Stimulated activated CD4-positive, alpha-beta T cell treated with anti-CD3 and anti-CD28 coated beads, Interleukin-4, amount 100 ng/mL, for 48 hours (primary cell): ENCODE measurements at places on chromosomes 3 and 15.
A peak's percentile ranks its signal among the peaks of the same experiment; 100 is the strongest.

DNA sequence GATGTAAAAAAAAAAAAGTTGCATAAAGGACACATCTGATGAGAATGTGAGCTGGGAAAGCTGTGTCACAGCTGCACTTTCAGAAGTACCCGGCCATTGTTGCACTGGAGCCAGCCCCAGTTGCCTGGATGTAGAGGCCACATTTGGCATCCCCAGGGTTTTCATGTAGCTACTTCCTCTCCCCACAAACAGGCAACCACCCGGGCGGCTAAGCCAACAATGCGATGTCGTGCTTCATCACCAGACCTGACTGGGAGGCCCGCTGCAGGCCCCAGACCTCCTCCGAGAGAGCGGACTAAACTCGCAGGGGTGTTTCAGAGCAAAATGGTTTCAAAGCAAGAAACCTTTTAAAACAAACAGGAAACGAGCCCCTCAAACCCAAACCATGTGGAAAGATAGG lies 142.3 kb downstream of the TMCO5A start:
- no peak for DNase-seq

DNA sequence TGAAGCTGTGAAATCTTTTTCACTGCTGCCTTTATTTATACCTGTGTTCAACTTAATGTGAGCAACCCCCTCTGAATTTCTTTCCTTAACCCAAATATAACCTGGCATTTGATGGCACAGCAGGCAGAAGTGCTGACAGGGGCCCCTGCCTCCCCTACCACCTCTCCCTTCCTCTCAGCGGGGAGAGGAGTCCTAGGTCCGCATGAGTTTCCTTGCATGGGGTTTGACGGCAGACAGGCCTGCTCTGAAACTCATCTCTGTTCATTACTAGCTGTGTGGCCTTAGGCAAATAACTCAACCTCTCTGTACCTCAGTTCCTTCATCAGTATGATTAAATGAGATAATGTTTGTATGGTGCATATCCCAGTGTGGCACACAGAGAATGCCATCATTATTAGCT lies 79.7 kb downstream of the SEC22A start:
- DNase-seq, result no peak

GRCh38 chr3:132953683-132954082 lies 84.5 kb upstream of the TMEM108 start:
- no peak for DNase-seq

DNA sequence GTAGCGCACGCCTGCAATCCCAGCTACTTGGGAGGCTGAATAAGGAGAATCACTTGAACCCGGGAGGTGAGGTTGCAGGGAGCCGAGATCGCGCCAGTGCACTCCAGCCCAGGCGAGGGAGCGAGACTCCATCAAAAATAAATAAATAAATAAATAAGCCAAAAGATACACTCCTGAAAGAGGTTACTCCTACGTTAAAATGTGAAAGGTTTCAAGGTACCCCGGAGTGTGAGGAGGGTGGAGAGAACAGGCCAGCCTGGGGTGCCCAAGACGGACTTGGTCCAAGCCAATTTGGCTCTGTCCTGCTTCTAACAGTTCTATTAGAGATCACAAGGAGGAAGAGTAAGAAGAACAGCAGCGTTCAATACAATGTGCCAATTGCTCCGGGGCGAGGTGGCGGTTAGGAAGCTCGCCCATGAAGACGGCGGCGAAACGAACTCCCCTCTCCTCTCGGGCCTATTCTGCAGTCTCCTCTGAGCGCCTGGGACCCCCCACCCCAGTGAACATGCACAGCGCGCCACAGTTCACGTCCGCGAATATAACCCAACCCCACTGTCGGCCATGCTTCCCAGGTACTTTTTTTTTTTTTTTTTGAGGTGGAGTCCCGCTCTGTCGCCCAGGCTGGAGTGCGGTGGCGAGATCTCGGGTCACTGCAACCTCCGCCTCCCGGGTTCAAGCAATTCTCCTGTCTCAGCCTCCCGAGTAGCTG lies 942 bp downstream of the ELP6 start:
- peak; percentile 25 for DNase-seq

DNA sequence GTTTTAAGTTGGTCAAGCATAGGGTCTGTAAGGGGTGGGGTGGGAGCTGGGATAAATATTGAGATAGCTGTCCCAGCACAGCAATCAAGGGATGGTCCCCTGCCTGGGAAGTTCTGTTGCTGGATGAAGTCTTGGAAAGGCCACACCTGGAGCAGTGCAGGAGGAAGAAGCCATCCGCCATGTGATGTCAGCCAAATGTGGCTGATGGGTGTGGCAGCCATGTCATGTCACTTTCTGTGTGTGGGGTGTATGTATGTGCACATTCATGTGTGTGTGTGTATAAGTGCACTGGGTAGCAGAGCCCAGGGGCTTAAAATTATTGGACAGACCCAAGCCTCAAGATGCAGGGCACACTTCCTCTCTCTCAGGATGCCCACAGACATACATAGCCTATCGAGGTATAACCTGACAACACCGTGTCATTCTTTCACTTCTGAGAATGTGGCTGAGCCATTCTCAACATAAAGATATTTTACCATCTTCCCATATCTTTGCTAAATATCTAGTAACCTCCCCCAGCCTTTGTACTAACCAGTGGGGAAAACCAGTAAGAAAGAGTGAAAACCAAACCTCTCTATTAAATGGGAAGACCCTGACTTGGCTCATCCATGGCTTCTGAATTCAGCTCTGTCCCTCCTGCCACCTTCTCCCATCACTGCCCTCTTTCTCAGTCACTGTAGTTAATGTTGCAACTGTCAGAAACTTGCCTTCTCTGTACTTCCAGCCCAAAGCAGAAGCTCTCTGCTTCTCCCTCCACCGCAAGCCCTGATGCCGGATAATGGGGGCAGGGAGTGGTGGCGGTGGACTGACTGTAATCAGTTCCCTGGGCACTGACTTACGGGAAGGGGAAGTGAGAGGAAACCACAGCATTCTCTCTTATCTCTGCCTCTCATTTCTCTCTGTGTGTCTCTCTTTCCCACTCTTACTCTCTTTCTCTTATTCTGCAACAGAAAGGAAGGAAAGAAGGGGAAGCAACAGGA lies 11.2 kb downstream of the TNFSF10 start:
- peak; percentile 46 for DNase-seq

GRCh38 chr3:185934767-185935464 lies 2.9 kb downstream of the TRA2B start:
- no peak for DNase-seq

GRCh38 chr15:73028031-73028430 lies 24.2 kb upstream of the NEO1 start:
- DNase-seq, result no peak

DNA sequence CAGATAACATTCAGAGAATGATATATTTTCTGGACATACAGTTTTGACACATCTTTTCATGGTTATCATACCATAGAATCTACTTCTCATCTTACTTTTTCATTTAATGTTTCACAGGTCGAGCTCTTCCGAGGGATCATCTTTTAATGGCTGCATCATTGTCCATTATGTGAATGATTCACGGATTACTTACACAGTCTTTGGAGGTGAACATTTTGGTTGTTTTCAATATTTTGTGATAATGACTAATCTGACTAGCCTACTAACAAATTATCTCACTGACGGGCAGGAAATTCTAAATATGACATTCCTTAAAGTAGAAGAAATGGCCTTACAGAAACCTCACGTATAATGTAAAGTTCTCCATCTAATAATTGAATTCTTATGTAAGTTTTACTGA lies 209.1 kb upstream of the STRIT1 start:
- DNase-seq, result no peak

- DNase-seq, result no peak
Observed at GRCh38 chr3:59620325-59620724, 570.5 kb upstream of the CFAP20DC start.

DNA sequence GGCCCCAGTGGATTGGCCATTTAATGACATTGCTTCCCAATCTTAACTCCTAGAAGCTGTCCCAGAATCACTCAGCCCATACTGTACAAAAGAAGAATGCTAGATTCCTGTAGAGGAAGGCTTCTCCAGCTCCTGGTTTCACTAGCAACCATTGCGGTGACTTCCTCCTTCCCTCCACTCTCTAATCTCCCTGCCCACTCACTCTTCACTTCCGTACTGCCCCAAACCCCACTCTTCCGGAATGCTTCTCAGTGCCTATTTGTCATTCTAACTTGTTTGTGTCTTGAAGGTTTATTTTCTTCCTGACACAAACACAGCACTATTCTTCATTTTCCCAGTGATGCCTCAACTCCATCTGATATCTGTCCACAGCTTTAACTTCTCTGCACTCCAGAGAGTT lies 97.1 kb upstream of the SPATA16 start:
- no peak for DNase-seq

DNA sequence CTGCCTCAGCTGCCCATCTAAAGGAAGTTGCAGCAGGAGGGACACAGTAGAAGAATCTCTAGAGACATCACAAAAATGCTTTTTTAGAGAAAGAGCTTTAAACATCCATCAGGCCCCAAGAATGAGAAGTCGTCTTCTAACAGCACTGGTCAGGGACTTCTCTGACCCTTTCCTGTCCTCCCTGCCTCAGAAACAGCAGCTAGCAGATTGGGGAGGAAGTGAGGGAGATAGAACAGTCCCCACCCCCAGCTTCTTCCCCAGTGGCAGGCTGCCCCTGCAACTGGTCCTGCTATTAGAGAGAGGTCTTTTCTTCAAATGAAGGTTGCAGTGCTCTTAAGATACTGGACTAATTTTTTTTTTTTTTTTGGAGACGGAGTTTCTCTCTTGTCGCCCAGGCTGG lies 55.1 kb downstream of the PDE8A start:
- DNase-seq, result no peak
